ENCODE measurements at places on chromosomes 2 and 18.

DNA sequence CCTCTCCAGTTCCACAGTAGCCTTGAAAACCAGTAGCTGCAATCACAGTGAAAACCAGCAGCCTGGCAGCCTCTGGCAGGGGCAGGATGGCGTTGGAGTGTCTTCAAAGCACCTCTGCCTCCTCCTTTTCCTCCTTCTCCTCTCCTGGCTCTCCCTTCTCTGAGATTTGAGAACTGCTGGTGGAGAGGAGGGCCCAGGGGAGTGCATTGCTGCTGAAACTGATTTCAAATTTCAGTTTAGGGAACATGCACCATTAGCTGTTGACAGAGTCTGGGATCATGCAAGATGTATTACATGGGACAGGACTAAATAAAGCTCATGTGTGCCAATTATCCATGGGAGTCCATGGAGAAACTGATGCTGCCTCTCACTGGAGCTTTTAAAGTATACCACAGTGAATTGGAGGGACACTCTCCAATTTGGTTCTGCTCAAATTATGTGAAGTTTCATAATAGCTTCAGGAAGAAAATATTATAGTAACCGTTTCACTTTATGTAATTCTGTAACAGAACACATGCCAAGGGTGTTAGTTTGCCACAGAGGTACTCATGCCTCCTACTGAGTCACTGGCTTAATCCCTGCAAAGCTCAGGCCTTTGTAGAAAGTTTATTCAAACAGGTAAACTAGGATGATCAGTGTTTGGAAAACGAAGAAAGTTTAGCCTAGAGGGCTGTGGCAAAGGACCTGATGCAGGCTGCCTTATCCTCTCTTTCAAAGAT is 146.1 kb downstream of the PRPF40A start:
- DNase-seq, result peak; percentile 36

DNA sequence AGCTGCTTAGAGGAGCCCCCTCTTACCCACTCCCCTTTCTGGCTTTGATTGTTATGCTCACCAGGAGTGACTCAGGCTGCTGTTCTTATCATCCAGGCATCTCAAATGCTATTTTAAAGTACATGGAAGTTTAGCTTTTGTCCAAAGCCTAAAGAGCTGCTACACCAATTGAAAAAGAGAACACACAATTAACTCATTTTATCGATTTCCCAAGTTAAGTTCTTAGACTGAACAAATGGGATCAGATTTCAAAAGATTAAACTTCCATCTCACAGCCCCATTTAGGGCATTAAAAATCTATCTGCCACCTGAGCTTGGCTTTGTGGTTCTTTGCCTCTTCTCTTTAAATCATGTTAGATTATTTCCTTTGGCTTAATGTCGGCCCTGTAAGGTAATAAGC is 81.2 kb downstream of the MYO5B start:
- DNase-seq, result no peak

DNA sequence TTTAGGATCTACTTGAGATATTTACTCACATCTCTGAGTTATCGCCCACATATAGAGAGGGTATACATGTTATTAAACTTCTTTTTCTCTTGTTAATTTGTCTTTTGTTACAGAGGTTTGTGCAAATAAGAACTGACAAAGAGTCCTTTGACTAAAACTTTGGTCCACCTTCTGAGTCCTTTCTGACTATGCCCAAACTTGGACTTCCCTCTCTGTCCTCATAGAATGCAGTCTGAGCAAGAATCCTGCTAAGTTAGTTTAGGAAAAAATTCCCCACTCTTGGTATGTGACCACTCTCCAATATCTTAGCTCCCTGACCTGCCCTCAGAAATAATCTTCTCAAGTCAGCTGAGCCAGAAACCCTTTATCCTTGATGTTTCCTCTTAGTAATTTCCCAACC is 257.5 kb upstream of the REG3G start:
- no peak for DNase-seq

DNA sequence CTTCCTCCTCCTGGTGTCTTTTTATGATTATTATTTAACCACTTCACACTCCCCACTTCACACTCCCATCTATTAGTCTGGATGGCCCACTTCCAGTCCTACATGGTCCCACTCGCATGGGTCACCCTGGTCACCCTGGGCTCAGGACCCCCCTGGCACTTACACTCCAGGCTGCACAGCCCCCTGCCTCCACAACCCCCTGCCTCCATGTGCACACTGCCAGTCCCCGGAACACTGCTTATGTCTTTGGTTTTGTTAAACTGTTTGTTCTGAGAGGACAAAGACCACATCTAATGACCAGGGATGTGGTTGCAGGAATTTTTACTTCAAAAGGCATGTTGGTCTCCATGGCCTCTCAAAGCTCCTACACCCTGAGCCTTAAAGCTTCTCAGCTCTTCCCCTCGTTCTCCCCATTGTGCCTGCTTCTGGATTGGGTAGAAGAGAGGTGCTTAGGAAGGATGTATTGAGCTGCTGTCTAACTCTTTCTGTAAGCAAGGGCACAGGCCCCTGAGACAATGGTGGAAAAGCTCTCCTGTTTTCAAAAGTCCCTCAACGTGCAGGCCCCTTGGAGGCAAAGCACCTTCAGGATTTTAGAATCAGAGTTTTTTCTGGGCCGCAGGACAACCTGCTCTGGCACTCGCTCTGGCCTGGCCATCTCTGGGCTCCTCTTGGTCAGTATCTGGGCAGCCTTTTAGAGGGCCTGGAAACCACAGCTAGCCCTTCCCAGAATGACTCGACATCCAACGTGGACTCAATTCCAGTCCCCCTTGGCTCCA is 150.0 kb upstream of the HAAO start:
- DNase-seq, result no peak

DNA sequence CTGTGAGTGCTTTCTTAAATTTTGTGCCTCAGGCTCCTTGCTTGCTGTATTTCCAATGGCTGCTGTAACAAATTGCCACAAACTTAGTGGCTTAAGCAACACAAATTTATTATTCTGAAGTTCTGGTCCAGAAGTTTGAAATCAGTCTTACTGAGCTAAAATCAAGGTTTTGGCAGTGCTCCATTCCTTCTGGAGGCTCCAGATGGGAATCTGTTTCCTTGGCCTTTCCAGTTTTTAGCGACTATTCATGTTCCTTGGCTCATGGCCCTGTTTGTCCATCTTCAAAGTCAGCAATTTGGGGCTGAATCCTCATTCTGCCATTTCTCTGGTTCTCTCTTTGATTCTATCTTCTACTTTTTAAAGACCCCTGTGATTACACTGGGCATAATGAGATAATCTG is 31.8 kb downstream of the STRADB start:
- peak; percentile 83 for DNase-seq

DNA sequence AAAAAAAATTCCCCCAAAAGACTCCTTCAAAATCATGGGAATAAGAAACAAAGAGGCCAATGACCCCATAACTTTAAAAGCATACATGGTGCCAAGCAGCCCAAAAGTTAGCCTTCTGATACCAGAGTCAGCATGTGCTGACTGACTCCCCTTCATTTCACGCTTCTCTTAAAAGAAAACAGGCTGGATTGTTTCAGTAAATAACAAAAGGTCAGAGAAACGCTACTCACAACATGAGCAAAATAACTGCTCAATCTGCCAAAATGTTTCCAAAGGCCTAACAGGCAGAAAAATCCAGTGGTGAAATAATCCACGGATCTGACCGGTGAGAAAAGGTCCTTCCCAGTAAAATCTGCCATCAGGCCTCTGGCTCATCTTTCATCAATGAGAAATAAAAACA is 71.6 kb downstream of the BCL2 start:
- no peak for DNase-seq

DNA sequence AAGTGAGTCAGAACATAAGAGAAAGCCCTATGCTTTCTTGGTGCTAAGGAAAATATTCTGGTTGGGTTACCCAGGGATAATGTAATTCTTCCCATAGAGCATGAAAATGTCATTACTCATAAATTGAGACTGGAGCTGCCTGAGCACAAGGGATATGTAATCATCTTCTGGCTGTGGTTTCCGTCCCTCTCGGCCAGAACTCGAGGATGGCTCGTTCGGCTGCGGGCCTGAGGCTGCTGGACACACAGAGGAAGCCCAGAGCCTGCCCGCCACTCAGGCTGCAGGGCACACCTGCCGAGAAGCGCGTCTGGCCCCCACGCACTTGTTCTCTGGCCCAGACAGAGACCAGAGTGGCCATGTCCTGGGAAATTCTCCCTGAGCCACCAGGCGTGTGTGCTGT is 104.9 kb downstream of the ASAP2 start:
- DNase-seq, result no peak

GRCh38 chr18:72847771-72848170 is 20.0 kb downstream of the NETO1 start:
- no peak for DNase-seq

- no peak for DNase-seq
Measured at GRCh38 chr2:67984600-67984999, 78.2 kb downstream of the C1D start.
